Dermis microvascular lymphatic vessel endothelial cell (primary cell): ENCODE measurements at places on chromosomes 3 and 15. TPM values are rescaled to one million over a fixed set of nuclear protein-coding genes. Genes with fewer than 3 reads are reported as not detected.

Gene VILL
- 2.2 and 4.0 TPM in 2 replicates for total RNA-seq

Gene PP2D1
- not detected in 2 replicates for total RNA-seq

Gene GOLGA8T
- under 0.01 and 0.13 TPM in 2 replicates for total RNA-seq

Gene CHCHD4
- total RNA-seq = 11.9 and 12.9 TPM in 2 replicates
